ENCODE measurements at places on chromosomes 3 and 15.

DNA sequence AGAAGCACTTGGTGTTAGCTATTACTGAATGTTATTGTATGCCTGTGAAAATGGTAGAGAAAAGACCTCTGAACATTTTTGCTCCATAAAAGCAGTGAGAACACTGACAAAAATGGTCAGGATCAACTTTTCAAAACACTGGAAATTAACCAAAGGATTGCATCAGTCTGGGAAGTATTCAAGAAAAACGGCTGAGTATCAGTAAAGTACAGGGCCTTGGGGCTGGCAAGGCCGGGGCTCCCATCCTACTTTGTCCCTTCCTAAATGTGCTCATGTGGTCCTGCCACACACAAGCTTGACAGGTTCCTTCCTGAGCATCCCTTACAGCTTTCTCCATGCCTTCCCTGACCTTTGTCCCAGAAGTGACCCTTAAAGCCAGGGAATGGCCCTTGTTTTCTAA lies 84.0 kb downstream of the CFAP20DC start:
- no peak for DNase-seq

DNA sequence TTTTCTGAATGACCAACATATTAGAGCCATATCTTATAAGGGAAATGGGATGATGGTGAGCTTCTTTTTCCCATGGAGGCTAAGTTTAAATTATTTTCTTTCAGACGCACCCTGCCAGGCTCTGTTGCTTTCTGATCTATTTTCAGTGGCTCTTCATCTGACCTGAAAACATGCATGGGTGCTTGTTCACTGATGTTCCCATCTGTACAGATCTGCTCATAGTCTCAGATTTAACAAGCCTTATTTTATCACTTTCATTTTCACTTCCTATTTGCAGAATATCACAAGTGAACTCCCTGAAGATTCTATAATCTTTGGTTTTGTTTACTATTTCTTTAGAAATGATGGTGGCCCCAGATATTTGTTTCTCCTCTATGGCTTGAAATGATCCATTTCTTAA lies 31.1 kb upstream of the SUCLG2 start:
- DNase-seq: no peak

GRCh38 chr15:77632534-77633133 lies at the start of gene LINGO1:
Gene LINGO1 (minus strand): TSS chr15:77632912. CDS start chr15:77632315, 597 bp downstream.
- DNase-seq: no peak

- no peak for DNase-seq
Measured at GRCh38 chr3:153158961-153159735, 2.9 kb upstream of the RAP2B start.

GRCh38 chr15:84789762-84790161 lies 27.4 kb upstream of the ALPK3 start:
- no peak for DNase-seq

GRCh38 chr15:84893607-84894006 lies 9.1 kb downstream of the SLC28A1 start:
- no peak for DNase-seq

- DNase-seq: no peak
Measured at GRCh38 chr15:86300390-86301125, 220.9 kb downstream of the AGBL1 start.

DNA sequence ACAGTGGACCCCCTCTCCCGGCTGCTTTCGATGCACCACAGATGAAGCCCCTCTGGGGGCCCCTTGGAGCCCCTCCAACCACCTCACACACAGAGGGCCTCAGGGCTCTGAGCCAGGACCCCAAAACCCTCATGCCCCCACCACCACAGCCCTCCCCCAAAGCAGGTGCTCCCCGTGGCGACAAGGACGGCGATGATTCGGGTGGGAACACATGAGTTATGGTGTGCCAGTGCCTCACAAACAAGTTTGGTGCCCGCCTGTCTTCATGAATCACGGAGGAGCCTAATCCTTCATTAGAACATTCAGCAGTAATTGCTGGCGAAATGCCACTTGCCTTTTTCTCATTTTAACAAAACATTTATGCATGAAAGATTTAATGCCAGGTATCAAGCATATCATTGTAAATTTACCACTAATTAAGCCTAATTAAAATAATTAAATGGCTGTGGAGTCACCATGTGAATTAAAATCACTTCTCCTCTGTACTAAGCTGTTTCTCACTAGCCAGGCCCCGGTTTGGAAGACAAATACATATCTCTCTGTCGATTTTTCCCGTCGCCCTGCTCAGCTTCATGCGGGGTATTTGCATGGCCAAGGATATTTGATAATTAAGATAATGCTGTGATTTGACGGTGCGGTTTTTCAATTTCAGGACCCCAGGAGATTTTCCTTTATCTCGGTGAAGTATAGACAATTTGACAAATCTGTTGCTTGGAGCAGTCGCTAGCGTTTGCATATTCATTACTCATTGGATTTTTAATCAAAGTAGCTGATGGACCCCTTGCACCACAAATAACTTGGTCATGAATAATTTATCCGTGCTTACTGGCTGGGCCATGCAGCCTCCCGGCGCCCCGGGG lies 157.0 kb downstream of the TLE3 start:
- DNase-seq: no peak

DNA sequence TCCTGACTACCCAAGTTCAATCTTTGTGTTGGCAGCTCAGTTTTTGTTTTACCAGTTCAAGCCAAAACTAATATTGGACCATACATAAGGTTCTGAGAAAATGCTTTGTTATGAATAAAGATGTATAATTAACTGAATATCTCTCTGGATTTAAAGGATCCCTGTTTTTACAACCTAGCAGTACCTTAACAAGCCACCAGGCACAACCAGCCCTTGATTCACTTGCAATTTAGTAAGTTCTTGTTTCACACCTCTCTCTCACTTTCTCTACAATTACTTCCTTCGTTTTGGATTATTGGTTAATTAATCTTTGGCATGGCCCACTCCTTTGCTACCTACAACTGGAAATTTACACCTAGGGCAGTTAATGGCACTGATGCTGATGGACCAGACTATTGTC lies 531.9 kb downstream of the SQOR start:
- no peak for DNase-seq

- DNase-seq: no peak
Measured at GRCh38 chr15:27863000-27863399, 236.1 kb downstream of the OCA2 start.

- no peak for DNase-seq
Measured at GRCh38 chr3:25547103-25547502, 117.6 kb downstream of the TOP2B start.

- no peak for DNase-seq
Measured at GRCh38 chr15:43299411-43299810, 31.0 kb downstream of the LCMT2 start.

DNA sequence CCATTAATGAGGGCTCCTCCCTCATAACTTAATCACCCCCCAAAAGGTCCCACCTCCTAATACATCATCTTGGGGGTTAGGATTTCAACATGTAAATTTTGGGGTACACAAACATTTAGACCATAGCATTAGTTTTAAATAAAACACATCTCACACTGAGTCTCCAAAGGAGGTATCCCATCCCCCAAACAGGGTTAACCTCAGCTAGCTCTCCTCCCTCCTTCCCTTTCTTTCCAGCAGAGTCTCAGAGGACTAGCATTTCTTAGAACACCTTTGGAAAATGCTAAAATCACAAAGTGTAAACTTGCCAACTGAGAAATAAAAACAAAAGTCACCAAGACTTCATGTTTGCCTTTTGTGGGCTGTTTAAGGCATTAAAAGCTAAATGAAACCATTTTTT lies 51.2 kb upstream of the FOXB1 start:
- DNase-seq: no peak

GRCh38 chr3:175335229-175335628 lies 476.1 kb downstream of the NAALADL2 start:
- no peak for DNase-seq

DNA sequence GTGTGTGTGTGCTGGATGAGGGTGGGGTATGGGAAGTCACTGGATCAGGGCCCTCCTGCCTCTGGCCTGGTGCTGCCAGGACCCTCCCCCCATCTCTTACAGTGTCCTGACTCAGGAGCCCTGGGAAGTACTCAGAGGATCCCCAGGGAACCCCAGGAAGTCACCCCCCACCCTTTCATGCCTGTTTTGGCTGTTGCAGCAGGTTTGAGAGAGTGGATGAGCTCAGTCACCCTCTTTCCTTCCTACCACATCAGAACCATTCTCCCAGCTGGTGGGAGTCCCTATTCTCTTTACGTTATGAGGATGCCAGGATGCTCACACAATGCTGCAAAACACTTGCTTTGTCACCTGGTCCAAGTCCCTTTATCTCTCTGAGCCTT lies 59.0 kb downstream of the BDH1 start:
- no peak for DNase-seq

DNA sequence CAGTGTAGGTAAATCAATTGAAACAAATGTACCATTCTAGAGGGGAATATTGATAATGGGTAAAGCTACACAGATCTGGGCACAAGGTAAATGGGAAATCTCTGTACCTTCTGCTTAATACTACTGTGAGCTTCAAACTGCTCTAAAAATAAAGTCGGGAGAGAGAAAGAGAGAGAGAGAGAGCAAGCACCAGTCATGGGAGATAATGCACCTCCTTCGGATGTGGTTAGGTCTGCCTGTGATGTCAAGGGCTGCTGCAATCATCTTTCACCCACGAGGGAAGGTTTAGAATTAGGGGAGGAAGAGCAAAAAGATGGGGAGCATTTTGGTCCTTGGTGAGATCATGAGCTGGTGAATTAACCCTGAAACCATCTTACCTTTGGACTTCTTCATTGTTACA lies 219.1 kb downstream of the ZNF385D start:
- DNase-seq: no peak

- no peak for DNase-seq
Measured at GRCh38 chr3:168533600-168533999, 437.9 kb upstream of the GOLIM4 start.

- DNase-seq: no peak
Measured at GRCh38 chr3:160852856-160853255, 96.8 kb downstream of the PPM1L start.

- no peak for DNase-seq
Measured at GRCh38 chr15:25175033-25175788, 220.4 kb downstream of the SNRPN start.
